Activated T-cell treated with anti-CD3 and anti-CD28 coated beads for 24 hours (primary cell): ENCODE measurements at places on chromosomes 5 and 9.
A peak's percentile ranks its signal among the peaks of the same experiment; 100 is the strongest.

GRCh38 chr9:132211570-132211969 is 49.7 kb downstream of the NTNG2 start:
- DNase-seq, result no peak

- no peak for DNase-seq
These were observed 1.2 kb downstream of the LOX start for GRCh38 chr5:122076669-122077365.

- DNase-seq, result peak; percentile 31
These were observed 763 bp downstream of the TJP2 start for GRCh38 chr9:69174616-69175463.

DNA sequence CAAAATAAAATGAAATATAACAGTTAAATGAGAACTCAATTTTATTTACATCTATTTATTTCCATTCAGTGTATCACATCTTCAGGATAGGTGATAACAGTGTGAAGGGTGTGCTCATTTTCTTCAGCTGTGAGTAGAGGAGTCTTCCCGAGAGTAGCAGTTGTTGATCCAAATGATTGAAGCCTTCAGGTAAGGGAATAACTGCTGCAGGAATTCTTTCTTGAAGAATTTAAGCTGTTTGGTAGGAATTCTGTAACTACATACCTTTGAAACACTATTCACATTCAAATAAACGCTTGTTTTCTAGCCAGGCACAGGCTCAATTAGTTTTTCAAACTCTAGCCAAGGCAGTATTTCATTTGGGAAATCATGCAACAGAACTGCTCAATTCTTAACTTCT is 15.3 kb downstream of the SRP19 start:
- DNase-seq, result no peak

DNA sequence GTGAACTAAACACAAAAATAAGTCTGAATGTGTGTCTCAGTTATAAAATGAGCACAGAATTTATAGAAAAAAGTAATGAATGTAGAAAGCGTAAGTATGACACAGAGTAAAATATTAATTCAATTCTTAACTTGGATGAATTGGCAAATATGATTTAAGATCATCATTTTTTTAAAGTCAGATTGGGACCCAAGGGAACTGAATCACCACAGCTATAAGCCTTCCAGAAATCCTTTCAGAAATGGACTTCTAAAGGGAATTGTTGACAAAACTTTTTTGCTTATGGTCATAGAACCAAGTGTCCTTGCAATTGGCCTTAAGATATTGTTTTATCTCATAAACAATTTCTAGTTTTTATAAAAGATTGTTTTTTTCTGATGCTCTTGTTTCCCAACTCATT is 495.1 kb upstream of the DAB2 start:
- no peak for DNase-seq

DNA sequence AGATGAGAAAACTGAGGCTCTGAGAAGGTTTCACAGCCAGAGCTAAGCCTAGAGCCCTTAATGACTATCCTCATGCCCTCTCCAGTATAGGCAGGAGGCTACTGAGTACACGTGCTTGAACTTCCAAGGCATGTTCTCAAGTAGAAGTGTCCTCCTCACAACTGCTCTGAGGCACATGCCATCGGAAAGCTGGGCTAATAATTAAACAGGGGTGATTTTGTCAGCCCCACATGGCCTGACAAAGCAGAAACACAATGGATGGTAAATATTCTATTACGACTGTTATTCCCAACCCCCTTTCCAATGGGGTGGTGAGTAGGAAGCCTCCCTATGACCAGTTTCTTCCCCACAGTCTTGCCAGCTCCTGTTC is 34.3 kb downstream of the KCNIP1 start:
- DNase-seq, result no peak

- no peak for DNase-seq
These were observed 735.2 kb upstream of the DMAC1 start for GRCh38 chr9:8534828-8535227.

- no peak for DNase-seq
These were observed 90.6 kb upstream of the SLC25A48 start for GRCh38 chr5:135743705-135744411.

DNA sequence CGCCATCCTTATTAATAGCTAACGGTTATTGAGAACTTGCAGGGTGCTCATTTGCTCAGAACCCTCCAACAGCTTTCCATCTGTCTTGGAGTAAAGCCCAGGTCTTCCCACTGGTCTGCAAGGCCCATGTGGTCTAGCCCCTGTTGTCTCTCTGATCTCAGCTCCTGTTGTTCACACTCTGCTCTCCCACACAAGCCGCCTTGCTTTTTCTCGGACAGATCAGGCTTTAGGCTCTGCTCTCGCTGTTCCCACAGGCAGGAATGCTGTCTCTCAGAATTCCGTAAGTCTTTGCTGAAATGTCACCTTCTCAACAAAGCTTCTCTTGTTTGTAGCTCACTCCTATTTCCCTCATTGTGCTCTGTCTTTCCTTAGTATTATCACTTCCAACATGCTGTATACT is 34.3 kb downstream of the GPR107 start:
- no peak for DNase-seq

DNA sequence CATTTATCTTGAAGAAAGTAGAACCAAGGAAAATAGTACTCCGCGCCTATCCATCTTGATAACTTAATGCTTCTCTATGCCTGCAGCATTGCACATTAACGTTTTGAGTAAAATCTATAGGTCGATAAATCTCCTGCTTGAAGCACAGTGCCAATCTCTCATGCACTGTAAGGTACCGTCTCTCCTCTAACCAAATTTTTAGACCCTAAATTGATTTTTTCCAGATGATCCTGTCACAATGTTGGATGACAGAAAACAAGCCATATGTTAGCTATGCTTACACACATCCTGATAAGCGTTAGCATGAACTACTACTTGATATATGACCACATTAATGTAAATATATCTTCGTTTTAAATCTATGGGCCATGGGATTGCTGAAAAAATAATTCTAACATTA is 723.8 kb upstream of the CDH6 start:
- DNase-seq, result no peak

DNA sequence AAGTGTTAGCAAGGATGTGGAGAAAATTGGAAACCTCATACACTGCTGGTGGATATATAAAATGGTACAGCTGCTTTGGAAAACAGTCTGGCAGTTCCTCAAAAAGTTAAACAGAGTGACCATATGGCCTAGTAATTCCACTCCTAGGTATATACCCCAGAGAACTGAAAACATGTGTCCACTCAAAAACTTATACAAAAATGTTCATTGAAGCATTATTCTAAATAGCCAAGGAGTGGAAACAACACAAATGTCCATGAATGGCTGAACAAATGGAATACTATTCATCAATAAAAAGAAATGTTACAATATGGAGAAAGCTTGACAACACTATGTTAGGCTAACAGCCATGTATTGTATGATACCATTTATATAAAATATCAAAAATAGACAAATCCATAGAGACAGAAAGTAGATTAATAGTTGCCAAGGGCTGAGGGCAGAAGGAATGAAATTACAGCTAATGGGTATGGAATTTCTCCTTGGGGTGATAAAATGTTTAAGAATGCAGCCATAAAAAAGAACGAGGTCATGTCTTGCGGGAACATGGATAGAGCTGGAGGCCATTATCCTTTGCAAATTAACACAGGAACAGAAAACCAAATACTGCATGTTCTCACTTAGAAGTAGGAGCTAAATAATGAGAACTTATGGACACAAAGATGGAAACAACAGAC is 33.6 kb upstream of the FBP1 start:
- DNase-seq, result no peak

- DNase-seq, result no peak
These were observed 23.8 kb downstream of the MRPS27 start for GRCh38 chr5:72296256-72296655.

- DNase-seq, result no peak
These were observed 108.8 kb downstream of the NIPBL start for GRCh38 chr5:36985387-36985786.

- DNase-seq, result no peak
These were observed 106.0 kb downstream of the FRMD3 start for GRCh38 chr9:83432104-83432627.

GRCh38 chr9:129542741-129543140 is 78.2 kb downstream of the C9orf50 start:
- DNase-seq, result no peak

- no peak for DNase-seq
These were observed 94.0 kb downstream of the RCL1 start for GRCh38 chr9:4886698-4887097.

DNA sequence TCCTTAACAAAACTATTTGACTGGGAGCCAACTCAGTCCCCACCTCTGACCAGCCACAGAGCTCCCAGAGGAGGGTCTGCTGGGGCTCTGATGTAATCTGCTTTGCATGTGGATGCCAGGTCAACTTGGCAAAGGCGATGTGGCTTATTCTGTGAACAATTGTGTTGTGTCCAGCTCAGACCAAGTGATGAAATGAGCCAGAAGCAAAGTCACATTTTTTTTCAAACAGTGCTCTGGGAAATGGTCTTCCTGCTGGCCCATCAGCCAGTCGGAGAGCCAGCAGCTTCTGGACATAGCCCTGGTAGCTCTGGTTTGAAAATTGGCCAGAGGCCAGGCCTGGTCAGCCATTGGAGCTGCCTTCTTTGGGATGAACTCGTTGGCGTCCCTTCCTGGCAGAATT is 86.5 kb downstream of the ANGPTL2 start:
- no peak for DNase-seq

DNA sequence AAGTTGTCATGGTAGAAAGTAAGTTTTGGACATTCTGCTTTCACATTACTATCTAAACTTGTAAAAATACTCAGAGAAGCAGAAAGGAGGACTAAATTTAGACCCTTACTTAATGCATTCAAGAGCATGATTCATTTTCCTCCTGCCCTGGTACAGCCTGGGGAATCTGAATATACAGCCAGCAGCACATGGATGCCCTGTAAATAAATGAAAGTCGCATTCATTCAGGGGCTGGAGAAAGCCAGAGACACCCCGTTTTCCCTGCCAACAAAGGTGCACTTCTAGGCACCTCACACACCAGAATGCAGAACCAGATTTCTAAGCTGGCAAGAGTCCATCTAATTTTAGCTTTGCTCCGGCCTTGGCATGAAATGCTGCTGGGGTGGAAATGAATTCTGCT is 172.7 kb upstream of the KLF9 start:
- DNase-seq, result no peak

- no peak for DNase-seq
These were observed 37.6 kb downstream of the MAST4 start for GRCh38 chr5:66633754-66634153.

DNA sequence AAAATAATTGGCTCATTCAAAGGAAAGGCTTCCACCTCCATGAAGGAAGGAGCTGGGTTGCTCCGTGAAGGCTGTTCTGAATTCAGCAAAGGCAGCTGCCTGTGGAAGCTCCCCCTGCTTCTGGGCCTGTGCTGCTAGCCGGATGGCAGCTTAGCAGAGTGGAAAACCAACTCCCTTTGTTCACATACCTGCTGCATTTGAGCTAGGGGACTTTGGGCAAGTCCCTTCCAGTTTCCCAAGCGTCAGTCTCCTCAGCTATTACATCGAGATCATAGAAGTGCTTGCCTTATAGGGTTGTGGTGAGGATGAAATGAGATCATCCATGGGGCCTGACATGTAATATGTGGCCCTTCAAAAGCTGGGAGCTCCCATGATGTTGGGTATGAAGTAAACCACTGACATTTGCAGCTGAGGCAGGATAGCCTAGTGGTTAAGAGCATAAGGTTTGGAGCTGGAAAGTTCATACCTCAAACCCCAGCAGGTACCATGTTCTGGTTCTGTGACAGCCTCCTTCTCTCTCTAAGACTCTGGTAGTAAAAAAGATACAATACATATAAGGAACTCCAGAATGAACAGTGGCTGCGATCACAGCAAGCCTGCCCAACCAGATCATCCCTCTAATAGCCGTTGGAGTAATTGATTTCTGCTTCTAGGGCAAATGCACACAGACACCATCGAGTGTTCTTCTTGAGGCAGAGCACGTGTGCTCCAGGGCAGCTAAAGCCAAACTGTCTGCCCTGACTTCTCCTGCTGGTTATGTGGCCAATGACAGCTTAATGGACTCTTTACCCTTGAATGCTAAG is 11.0 kb upstream of the DENND1A start:
- no peak for DNase-seq

DNA sequence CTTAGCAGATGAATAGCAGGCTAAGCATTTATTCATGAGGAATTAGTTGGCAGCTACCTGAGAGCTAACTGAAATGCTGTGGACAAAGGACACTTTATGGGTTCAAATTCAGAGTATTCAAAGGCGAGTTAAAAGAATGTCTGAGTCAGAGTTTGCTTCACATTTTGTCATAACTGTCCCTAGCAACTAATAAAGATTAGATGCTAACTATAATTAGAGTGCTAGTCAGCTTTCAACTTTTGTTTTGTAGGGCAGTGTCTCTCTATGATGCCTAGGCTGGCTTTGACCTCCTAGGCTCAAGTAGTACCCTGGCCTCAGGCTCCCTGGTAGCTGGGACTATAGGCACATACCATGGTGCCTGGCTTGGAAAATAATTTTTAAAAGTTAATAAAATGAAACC is 4.6 kb downstream of the SMC5 start:
- DNase-seq, result no peak

GRCh38 chr9:127075624-127076372 is 46.6 kb downstream of the ANGPTL2 start:
- no peak for DNase-seq

GRCh38 chr5:144173766-144174165 is 3.1 kb downstream of the KCTD16 start:
- no peak for DNase-seq

DNA sequence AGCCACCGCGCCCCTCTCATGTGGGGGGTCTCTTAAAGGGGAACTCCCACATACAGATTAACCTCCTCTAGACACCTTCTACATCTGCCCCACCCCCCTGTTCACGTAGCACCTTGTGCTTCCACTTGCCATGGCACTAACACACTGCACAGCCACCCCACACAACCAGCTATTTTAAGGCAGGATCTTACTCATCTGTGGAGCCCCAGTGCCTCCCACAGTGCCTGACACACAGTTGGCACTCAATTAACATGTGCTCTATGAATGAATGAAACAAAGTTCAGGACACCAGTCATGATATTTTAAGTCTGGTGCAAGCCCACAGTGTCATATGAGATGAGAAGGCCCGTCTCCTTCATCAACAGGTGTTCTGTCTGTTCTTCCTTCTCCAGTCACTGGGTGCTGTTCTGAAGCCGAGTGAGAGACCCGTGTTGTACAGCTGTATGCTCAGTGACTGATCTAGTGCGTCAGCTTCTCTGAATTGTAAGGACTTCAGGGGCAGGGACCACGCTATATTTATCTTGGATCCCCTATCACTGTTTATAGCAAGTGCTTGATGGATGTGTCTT is 149.1 kb downstream of the TLE1 start:
- DNase-seq, result no peak

- no peak for DNase-seq
These were observed 35.9 kb upstream of the TAF1L start for GRCh38 chr9:32671333-32671732.

- no peak for DNase-seq
These were observed 69.5 kb upstream of the ANXA1 start for GRCh38 chr9:73081979-73082657.

DNA sequence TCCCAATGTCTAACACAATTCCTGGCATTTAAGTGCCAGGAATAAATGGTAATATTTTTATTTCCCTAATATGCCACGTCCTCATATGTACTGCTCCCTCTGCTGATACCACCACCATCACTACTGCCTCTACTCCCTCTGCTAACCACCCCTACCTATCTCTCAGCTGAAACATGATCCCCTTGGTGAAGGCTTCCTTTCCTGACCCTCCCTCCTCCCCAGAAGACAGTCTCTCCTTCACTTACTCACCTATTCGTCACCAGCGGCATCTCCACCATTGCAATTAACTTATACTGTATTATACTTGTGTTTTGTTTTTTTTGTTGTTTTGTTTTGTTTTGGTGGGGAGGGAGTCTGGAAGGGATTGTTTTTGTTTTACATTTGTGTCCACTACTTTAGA is 4.8 kb downstream of the DENND1A start:
- no peak for DNase-seq

GRCh38 chr5:96922499-96923244 is 13.2 kb upstream of the LNPEP start:
- no peak for DNase-seq
